ENCODE measurements at places on chromosomes 1 and 21.

GRCh38 chr1:221415651-221416050 lies 326.2 kb downstream of the DUSP10 start:
- DNase-seq, result no peak

GRCh38 chr21:26453267-26453666 lies 119.8 kb downstream of the CYYR1 start:
- DNase-seq, result no peak

GRCh38 chr1:229185963-229186362 lies 84.9 kb upstream of the RAB4A start:
- DNase-seq, result no peak

GRCh38 chr1:179870870-179871269 lies 6.7 kb downstream of the TOR1AIP2 start:
- no peak for DNase-seq

DNA sequence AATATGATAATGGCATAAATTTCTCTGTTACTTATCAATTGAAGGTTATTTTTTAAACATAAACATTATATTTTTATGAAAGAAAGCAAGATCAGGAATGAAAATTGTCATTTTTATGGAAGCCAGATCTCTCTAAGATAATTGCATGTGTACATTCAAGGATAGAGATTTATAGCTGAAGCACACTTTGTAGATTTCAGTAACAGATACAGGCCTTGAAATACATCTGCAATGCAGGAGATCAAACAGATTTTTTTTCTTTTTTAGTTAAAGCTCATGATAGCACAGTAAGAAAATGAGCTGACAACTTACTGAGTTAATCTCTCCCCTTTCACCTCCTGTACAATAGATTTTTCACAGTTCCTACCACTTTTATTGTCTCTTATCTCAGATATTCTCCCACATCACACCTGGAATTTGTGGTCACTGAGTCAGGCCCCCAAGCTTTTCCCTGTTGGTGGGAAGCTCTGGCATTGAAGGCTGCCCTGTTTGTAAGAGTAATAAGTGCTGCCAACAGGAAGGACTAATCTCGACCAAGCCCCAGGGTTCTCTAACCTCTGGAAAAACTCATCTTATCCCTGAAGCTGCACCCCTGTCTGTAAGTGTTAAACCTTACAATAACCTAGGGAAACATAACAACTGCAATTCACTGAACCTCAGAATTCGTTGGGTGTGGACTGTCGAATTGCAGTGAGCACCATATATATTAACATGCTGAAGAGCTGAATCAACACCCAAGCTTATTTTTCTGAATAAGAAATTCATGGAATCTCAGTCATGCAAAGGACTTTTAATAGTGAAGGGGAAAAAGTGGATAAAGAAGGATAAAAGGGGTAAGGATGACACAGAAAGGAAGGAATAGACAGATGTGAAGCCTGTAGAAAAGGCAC lies 599.0 kb downstream of the LMO4 start:
- DNase-seq, result no peak

GRCh38 chr21:17492415-17493168 lies 20.3 kb upstream of the CXADR start:
- no peak for DNase-seq

DNA sequence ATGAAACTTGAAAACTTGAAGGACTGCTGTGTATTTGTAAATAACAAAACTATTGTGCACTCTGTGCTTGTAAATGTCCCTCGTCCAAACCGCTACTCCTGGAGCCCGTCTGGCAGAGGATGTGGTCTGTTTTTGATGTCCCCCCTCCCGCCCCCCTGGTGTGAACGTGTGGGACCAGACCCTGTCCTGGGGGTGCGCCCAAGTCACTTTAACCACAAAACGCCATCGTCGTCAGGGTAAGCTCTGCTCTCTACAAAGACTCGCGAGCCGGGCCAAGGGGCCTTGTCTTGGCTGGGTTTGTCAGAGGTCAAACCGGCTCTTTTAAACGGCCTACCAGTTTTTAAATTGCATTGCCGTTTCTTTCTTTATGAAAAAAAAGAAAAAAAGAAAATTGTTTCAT lies 87.4 kb upstream of the TMEM51 start:
- DNase-seq, result no peak

DNA sequence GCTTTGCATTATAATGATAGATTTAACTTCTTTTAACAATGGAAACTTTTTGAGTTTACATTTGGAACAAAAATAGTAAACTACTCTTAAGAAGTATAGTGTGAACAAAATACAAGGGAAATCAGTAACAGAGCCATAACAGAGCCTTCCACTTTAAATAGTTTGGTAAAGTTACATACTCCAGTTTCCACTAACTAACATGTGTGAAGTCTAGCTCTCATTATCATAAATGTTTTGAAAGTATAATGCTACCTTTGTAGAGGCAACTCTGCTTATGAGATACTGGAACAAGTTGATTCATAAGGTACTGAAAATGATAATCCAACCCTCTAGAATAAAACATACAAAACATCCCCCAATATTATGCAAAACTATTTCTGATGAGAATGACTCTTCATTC lies 1155.1 kb upstream of the ADGRL2 start:
- no peak for DNase-seq

DNA sequence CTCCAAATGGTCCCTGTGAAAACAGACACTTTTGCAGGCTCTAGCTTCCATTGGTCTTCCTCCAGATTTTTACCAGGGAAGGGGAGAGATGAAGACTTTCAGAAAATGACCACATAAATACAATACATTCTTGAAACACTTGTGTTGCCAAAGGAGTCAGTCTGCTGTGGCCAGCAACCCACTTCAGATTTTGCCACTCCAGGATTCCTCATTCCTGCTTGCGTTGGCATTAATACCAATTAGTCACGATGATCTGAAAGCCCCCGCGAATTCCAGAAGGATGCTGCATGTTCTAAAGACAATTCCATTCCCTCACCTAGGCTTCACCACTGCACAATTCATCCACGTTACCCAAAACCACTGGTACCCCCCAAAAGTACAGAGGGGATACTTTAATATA lies 7.9 kb upstream of the BACE2 start:
- DNase-seq, result no peak

GRCh38 chr1:5147806-5148205 lies 493.4 kb downstream of the AJAP1 start:
- DNase-seq, result no peak

DNA sequence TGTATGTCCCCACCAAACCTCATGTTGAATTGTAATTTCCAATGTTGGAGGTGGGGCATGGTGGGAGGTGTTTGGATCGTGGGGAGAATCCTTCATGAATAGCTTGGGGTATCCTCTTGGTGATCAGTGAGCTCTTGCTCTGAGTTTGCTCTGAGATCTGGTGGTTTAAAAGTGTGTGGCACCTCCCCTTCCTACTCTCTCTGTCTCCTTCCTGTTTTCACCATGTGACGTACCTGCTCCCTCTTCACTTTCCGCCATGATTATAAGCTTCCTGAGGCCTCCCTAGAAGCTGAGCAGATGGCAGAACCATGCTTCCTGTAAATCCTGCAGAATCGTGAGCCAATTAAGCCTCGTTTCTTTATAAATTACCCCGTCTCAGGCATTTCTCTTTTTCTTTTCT lies 40.0 kb upstream of the OSBPL9 start:
- DNase-seq, result no peak

DNA sequence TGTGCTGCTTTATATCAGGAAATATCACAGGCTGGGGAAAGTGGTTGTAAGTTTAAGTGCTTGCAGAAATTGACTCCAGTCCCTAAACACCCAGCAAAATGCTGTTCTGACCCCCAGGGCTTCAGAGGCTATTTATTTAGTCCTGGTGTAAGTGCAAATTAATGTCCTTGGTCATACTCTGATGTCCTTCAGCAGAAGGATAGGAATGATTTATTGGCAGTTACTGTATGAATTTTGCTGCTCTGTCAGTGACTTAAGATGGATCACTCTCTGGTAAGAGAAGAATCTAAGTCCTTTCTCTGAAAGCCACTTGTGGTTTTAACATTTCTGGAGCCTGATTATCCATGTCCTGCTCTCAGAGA lies 21.9 kb downstream of the FAM20B start:
- DNase-seq, result no peak

DNA sequence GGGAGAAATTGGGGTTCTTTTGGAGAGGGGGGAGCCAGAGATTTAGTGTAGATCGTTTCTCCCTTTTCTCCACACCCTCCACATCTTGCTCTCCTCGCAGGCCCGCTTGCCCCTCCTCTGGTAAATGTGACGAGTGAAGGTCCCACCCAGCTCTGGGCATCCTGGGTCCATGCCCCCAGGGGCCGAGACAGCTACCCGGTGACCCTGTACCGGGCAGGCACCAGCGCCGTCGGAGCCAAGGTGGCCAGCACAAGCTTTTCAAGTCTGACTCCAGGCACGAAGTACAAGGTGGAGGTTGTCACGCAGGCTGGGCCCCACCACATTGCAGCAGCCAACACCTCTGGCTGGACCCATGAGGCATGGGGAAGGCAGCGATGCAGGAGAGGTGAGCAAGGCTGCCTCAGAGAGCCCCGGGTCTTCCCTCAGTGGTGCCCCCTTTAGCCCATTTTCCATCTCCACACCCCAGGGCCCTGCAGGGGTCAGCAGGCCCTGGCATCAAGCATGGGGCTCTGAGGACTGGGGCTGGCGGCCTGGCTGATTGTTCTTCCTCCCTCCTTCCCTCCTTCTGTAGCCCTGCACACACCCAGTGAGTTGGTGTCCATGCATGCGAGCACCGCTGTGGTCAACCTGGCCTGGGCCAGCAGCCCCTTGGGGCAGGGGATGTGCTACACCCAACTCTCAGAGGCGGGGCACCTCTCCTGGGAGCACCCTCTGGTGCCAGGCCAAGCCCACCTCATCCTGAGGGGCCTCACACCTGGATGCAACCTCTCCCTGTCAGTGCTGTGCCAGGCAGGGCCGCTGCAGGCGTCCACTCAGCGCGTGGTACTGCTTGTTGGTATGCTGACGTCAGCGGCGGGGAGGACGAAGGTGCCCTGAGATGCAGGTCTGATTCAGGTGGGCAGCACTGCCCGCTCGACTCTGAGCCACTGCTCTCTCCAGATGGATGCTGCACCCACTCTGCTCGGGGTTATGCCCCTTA lies 16.4 kb upstream of the LGR6 start:
- no peak for DNase-seq

DNA sequence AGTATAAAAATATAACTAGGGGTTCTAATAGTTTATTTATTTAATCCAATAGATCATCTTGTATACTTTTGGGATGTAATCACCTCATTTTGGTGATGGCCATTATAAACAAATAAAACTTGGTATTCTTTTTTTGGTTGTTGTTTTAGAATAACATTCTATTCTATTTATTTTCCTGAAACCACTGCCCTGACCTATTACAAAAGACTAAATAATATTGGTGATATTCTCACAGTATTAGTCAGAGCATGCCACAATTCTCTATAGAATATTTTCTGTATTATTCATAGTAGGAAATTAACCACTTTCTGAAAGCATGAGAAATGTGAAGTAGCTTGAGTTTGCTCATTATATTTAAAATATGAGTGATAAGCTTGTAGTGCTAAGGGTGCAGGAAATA lies 54.1 kb upstream of the LRRC7 start:
- DNase-seq, result no peak

DNA sequence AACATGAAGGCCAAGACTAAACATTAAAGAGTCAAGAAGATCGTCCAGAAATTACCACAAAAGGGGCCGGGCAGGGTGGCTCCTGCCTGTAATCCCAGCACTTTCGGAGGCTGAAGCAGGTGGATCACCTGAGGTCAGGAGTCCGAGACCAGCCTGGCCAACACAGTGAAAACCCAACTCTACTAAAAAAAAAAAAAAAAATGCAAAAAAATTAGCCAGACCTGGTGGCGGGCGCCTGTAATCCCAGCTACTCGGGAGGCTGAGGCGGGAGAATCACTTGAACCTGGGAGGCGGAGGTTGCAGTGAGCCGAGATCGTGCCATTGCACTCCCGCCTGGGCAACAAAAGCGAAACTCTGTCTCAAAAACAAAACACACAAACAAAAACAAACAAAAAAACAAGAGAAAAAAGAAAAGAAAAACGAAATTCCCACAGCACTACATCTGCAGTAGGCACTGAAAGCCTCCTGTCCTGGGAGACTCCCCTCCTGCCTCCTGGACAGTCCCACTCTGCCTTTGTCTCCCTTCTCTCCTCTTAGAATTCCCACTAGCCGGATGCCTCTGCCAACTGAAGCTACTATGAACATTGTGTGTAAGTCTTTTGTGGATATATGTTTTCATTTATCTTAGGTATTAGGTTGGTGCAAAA lies 17.7 kb upstream of the RIPK4 start:
- DNase-seq, result no peak

Measured in stimulated activated CD4-positive, alpha-beta T cell treated with anti-CD3 and anti-CD28 coated beads, Interleukin-2, amount 100 ng/mL, for 48 hours (primary cell).